Stimulated activated naive CD8-positive, alpha-beta T cell treated with anti-CD3 and anti-CD28 coated beads, Interleukin-15, Interleukin-2, amounts not matched to agents 100 U/mL and 50 U/mL, for 24 hours (primary cell): ENCODE measurements at places on chromosomes 12 and 14.

DNA sequence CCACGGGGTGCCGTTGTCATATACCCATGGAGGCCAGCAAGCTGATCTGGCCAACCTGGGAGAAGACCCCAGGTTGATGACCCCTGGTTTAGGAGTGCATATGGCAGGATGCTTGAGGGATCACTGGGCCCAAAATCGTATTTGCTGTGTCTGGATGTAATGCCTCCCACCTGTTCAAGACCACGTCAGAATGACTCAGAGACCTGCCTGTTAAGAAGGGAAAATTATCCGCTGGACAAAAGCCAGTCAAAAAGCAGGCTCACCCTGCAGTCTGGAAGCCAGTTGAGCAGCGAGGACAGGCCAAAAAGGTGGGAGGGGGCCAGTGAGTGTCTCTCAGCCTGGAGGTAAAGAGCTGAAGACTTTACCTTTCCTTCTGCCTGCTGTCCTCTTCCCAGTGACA lies 449.2 kb downstream of the DPF3 start:
- DNase-seq, result no peak

GRCh38 chr12:30598889-30599288 lies 96.8 kb downstream of the IPO8 start:
- no peak for DNase-seq

- DNase-seq, result no peak
These were observed 174.2 kb upstream of the SLC38A2 start for GRCh38 chr12:46546634-46547273.

GRCh38 chr12:56271031-56271430 lies 4.3 kb downstream of the COQ10A start:
- no peak for DNase-seq

- no peak for DNase-seq
These were observed 60.3 kb upstream of the GALNT9 start for GRCh38 chr12:132389526-132390286.

GRCh38 chr14:22488522-22489243 lies 100.3 kb downstream of the DAD1 start:
- no peak for DNase-seq

- DNase-seq, result no peak
These were observed 13.0 kb upstream of the P2RX4 start for GRCh38 chr12:121196902-121197301.

DNA sequence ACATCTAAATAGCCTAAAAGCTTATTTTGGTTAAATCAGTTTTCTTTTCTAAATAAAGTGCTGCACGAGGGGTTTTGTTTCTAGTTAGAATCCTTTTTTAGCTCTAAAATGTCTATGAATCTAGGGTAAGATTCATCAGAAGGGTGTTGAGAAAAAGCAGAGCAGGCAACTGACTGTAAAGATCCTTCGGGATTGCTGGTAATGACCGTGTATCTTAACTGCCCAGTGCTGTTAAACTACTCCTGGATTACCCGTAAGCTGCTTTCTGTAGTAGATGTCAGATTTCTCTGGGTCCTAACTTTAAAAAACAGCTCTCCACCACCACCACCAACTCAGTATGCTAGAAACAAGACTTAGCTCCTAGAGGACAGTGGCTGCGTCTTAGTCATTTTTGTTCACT lies 39.2 kb downstream of the DACT1 start:
- no peak for DNase-seq

- DNase-seq, result no peak
These were observed 2.0 kb upstream of the BCL2L14 start for GRCh38 chr12:12068751-12069150.

GRCh38 chr14:85566603-85567002 lies 36.7 kb downstream of the FLRT2 start:
- no peak for DNase-seq

- DNase-seq, result no peak
These were observed 140.3 kb downstream of the SLC6A15 start for GRCh38 chr12:84772281-84772680.

- DNase-seq, result no peak
These were observed 21.6 kb upstream of the SDR39U1 start for GRCh38 chr14:24463884-24464785.

DNA sequence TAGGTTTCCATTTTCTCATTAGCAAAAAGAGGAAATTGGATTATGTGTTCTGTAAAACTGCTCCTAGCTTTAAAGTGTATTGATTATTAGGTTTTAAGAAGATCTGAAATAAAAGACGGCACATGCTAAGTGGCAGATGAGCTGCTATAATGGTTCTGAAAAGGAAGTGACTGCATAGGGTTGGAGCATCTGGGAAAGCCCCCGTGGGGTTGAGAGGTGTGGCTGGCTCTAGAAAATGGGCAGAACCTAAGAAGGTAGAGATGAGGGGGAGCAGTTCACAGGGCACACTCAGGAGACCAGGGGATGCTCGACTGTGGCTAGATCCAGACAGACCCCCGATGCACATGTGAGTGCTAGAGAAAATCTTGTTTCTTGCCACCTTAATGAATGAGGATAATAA lies 1.9 kb downstream of the IFNG-AS1 start:
- DNase-seq, result peak; percentile 41

GRCh38 chr12:82852529-82852928 lies 165.8 kb downstream of the TMTC2 start:
- no peak for DNase-seq

DNA sequence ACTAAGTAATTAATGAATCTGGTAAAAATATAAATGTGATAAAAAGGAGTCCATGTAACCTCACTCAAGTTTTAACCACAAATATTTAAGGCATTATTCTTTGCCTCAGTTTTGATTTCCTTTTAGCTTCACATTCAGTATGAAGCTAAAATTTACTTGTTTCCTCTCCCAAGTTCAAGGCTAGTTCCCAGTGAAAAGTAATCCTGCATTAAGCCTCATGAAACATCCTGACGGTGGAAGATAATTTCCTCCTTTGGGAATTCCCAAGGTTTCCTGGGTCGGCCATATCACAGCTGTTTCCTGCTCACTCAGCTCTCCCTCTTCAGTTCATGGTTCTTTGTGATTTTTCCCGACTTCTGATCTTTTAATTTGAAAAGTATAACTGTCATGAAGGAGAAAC lies 1256.8 kb upstream of the FLRT2 start:
- DNase-seq, result no peak

GRCh38 chr14:103073367-103073875 lies 10.6 kb upstream of the LBHD2 start:
- DNase-seq, result no peak

DNA sequence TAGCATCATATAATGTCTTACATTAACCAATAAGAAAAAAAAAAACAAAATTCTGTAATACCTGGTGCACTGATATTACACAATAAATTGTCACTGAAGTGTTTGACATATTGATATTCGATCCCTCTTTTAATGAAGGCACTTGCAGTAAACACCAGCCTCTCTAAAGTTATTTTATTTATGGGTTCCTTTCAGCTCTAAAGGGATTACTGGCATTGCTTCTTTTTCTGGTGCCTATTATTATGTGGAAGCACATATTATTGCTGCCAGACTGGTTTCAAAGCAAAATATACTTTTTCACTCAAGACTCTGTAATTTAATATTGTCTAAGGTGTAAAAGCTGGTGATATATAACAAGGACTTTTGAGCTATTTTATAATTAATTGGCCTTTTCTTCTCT lies 1090.5 kb downstream of the TRHDE start:
- no peak for DNase-seq

- no peak for DNase-seq
These were observed 9.1 kb downstream of the PPP2R3C start for GRCh38 chr14:35112641-35113040.

DNA sequence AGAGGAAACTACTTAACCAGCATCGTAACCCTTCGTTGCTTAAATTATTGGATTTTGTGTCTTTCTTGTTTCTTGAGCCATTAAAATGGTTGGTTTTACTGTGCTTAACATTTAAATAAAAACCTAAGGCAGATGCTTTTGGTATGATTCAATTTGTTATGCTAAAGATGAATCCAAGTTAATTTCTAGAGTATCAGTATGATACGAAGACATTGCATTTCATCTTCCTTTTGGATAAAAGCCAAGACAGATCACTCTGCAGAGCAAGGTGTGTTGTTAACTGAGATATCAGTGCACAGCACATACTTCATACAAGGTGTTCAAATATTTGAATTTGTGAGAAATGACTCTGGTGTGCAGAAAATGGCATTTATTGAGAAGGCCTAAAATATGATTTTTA lies 480.5 kb downstream of the PCNX1 start:
- DNase-seq, result no peak

- DNase-seq, result no peak
These were observed 119.2 kb downstream of the TMTC2 start for GRCh38 chr12:82805812-82806497.

GRCh38 chr12:39697108-39697507 lies 77.5 kb upstream of the ABCD2 start:
- DNase-seq, result no peak

DNA sequence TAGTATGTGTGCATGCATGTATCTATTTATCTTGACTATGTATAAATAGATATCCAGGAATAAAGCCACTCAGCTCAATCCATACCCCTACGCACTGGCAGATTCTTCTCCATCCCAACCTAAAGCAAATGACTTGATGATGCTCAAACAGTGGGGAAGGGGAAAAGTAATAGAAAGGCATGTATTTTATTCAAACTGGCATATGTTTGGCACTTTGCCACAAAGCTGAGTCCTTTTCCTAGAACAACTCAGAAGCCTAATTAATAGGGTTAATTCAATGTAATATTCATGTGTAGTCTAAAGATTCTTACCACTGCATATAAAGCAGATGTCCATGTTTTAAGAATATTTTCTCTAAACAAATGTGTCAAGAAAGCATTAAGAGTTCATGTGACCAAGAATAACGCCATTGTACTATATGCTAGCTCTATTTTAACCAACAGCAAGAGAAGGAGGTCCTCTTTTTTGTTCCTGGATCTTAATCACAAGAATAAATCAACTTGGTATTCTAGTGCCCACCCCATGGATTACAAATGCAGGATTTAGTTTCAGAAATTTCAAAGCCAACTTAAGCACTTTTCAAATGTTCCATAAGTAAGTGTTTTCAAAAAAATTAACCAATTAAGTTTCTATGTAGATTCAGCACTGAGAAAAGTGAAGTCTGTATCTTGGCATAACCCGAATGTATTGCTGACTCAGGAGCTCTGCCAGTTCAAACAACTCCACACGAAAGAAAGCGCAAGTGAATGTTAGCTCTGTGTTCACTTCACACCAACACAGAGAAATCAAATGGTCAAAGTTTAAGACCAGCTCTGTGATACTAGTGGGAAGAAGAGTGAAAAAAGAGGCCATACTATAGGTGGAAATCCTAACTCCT lies 233.6 kb downstream of the MED13L start:
- DNase-seq, result no peak

GRCh38 chr12:124769881-124770512 lies 93.7 kb downstream of the SCARB1 start:
- DNase-seq, result no peak

- no peak for DNase-seq
These were observed 3.6 kb downstream of the CFL2 start for GRCh38 chr14:34710744-34711143.

DNA sequence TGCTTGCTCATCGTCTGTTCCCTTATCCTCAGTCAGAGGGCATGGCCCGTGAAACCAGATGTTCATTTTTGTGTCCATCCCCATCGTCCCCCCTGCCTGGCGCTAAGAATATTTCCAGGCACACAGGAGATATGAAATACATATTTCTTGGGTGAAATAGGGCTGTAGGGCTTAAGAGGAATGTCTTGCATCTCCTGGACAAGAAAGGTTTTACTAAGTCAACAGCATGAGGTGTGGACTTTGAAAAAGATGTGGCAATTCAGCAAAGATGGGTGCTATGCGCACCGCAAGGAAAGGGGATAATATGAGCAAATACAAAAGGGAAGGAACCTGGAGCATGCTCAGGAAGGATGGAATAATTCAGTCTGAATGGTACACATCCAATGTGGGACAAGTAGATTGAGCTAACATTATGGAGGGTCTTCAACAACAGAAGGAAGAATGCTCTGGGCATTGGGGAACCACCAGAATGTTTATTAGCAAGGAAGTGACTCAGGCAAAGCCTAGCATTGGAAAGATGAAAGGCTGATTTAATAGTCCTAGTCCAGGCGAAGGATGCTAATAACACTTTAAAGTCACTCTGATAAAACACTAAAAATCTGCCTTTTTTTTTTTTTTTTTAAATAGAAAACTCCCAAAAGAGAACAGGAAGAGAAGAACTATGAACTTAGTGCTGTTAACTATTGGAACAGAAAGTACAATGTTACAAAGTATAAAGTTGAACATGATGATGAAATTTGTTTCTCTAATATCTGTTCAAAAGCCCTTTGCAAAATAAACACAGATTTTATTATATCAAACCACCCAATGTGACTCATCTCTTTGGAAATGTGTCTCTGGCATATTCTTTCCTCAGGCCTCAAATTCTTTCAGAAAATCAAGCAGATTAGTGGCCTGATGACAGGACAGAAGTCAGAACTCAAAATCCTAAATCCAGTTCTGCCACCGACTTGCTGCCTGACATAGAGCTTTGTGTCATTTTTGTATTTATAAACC lies 449.5 kb downstream of the BCAT1 start:
- DNase-seq, result no peak

DNA sequence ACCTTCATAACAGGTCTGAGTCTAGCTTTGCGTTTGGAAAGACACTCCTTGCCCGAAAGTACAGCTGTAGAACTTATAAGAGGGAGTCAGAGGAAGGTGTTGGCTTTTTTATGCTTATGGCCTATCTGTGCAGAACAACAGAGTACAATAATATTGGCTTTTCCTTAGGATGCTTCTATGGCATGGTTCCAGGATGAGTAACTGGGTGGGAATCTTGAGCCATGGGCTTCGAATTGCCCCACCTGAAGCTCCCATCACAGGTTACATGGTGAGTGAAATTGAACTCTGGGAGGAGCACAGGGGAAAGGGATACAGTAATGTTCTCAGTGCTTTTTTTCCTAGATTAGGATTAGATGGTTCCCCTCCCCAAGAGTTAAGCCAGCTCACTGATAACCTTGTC lies 13.0 kb downstream of the PARP2 start:
- DNase-seq, result no peak

DNA sequence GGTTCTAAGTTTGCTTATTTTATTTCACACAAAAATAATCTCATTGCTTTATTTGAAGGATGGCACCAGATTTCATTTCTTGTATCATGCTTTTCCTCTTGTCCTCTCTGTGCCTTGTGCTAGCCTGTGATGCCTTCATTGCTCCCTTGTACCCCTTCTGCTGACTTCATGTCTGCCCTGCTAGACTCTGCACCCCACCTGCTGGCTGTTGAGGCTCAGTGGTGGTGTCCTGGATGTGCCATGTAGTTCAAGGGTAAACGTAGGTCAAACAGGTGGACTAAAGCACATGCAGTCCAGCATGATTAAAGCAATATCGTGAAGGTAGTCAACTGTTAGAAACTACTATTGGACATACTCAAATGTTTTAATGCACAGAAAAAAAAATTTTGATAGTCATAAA lies 21.6 kb downstream of the MRPS35 start:
- DNase-seq, result no peak

- no peak for DNase-seq
These were observed 27.5 kb downstream of the GPRC5A start for GRCh38 chr12:12918781-12919389.

- no peak for DNase-seq
These were observed 41.5 kb downstream of the ANO6 start for GRCh38 chr12:45257185-45257930.
